NCI-H1930 (cell line): ENCODE measurements at places on chromosomes 2 and 18.

DNA sequence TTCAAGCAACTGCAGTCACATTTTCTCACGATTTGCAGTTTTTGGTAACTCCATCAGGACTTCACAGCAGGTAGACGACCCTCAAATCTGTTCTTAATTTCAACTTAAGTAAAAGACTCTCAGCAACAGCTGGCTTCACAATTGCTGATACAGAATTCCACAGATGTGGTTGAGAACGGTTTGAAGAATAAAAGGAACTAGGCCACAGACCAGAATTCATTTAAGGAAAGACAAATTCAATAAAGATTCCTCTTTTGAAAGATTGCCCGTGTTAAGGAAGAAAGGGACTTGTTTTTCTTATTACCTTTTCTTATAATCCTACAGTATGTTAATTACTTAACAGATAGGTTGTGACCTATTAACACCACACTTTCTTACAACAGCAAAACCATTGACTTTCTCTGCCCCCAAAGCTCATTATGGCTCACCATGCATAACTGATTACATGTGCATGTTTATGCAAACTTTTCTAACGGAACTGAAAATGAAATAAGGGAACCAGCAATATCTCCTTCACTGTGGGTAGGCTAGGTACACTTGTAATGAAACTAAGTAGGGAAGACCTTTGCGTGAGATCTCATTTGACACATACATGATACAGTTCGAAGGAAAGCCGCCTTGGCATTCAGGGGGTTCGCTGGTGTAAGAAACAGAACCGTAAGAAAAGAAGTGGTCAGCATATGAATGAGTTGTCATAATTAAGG lies 4.7 kb upstream of the ZNF516 start:
- no peak for DNase-seq

GRCh38 chr18:63336366-63337099 lies 17.0 kb upstream of the BCL2 start:
- DNase-seq: no peak

DNA sequence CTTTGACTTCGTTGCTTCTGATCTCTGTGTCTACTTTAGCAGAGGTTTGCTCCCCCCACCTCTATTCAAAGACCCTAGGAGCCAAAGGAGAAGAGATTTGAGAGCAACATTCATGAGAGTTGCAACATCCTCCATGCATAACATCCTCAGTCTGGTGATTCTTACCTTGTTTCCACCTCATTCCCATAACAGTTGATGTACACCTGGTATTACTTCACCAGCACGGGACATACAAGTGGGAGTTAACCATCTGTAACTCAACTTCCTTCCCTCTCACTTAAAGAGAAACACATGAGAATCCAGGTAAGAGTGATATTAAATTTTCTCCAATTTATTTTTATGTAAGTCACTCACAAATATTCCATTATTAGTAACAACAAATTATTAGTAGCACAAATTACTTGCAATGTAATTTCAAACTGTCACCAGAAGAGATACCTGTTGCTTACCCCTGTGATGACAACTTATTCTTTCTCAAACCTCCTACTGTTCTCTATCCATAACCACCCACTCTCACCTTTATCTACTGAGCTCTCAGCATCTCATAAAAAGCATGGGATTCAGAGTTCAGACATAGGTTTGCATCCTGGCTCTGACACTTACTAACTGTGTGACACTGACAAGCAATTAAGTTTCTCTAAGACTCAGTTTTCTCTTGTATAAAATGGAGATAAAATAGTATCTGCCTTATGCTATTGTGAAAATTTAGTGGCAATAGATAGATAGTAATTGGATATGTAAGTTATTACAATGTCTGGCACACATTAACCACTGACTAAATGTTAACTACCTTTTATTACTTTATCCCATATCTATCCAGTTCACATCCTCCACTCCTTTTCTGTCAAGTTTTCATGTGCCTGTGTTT lies 184.6 kb upstream of the SRD5A2 start:
- DNase-seq: no peak

- no peak for DNase-seq
Measured at GRCh38 chr2:28452534-28453081, 43.3 kb upstream of the PLB1 start.

DNA sequence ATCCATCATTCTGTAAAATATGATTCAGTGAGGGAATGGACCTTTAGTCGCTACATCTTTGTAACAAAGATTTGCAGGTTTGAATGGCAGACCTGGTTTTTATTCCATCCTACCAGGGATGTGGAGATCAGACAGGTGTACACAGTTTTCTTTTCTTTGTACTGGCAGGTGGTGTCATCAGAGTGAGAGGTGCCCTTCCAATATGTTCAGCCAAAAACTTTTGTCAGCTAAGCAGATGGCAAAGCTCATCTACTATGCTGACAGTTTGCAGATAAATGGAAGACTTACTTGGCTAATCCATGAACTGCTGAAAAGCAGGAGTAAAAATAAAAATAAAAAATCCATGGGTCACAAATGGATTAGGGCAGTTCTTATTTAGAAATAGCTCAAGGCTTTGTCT lies 185.5 kb upstream of the DOK6 start:
- DNase-seq: peak; percentile 57

GRCh38 chr18:10477863-10478260 lies 23.4 kb downstream of the APCDD1 start:
- no peak for DNase-seq

DNA sequence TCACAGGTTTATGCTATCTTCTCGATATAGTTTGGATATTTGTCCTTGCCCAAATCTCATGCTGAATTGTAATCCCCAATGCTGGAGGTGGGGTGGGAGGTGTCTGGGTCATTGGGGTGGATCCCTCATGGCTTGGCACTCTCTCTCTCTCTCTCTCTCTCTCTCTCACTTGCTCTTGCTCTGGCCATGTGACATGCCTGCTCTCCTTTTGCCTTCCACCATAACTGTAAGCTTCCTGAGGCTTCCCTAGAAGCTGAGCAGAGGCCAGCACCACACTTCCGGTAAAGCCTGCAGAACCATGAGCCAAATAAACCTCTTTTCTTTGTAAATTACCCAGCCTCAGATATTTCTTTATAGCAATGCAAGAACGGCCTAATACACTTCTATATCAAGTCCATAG lies 41.3 kb upstream of the PGAP1 start:
- no peak for DNase-seq

GRCh38 chr2:215660687-215661086 lies 224.8 kb upstream of the FN1 start:
- no peak for DNase-seq

- no peak for DNase-seq
Measured at GRCh38 chr2:158685646-158686045, 109.5 kb upstream of the DAPL1 start.

DNA sequence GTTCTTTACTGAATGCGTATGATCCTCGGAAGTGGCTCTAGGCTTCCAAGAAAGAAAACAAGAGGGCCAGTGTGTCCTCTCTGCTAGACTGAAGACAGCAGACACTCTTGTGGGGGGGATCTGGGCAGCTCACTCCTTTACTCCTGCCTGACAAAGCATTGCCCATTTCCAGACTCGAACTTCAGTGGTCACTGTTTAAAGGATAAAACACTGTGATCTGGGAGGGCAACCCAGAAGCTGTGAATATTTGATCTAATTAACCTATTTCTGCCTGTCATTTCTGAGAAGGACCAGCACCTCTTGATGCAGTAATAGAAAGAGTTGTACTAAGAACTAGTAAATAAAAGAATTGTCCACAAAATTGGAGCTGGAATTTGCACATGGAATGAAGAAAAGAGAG lies 24.5 kb upstream of the CCDC68 start:
- DNase-seq: no peak

DNA sequence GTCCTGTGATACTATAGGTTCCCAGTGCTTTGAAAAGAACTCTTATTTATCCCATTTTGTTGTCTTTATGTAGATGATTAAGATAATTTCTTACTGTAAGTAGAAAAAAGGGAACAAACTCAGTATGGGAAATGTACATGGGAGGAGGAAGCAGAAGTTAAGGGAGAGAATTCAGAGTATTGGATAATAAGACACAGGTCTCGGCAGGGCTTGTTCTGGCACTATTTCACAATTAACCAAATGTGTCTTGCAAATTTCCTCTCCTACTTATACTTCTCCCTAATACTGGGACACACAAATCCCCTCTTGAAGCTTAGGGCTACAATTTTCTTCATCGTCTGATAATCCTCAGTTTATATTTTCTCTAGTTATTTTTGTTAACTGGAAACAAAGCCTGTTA lies 744.0 kb downstream of the ADCYAP1 start:
- DNase-seq: no peak

- no peak for DNase-seq
Measured at GRCh38 chr2:215451012-215451756, 15.3 kb upstream of the FN1 start.

- DNase-seq: no peak
Measured at GRCh38 chr2:79162132-79162531, 2.6 kb upstream of the REG3A start.

DNA sequence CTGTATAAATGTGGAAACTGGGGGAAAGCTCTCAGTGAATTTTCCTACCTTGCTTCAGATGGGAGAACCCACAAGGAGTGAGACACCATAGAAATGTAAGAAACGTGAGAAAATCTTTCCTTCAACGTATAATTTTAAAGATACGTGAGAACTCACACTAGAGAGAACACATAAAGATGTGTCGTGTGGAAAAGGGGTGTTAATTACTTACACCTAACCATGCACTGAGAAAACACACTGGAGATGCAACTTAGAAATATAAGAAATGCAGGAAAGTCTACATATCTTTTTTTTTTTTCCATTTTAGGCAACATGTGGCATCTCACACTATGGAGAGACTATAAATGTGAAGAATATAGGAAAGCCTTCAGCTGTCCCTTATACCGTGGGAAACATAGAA lies 352.9 kb upstream of the NETO1 start:
- DNase-seq: no peak

DNA sequence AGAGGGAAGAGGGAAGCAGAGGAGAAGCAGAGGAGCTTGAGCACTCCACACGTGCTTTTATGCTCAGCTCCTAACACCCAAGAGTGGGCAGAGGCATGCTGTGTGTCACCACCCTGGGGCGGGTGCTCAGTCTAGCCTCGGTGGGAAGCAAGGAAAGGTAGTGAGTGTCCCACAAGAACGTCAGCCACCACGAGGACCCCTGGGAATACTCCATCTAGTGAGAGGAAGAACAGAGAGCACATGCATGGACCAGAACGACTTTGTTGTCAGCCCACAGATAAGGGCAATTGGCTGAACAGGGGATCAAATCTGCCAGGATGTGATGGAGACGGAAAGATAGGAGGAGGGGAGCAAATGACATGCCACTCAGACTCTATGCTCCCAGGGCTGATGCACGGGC lies 83.4 kb downstream of the XDH start:
- no peak for DNase-seq

- no peak for DNase-seq
Measured at GRCh38 chr18:74632856-74633255, 35.2 kb downstream of the ZNF407 start.

GRCh38 chr18:45379903-45380302 lies 235.4 kb upstream of the SLC14A2 start:
- no peak for DNase-seq

DNA sequence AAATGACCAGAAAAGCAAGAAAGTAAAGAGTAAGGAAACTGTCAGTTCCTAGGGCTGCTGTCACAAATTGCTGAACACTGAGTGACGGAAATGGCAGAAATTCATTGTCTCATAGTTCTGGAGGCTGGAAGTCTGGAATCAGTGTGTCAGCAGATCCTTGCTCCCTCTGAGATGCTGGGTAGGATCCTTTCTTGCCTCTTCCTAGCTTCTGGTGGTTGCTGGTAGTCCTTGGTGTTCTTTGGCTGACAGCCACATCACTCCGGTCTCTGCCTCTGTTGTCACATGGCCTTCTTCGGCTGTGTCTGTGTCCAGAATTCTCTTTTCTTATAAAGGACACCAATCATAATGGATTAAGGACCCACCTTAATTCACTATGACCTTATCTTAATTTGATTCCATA lies 21.9 kb downstream of the PLEKHB2 start:
- DNase-seq: no peak

DNA sequence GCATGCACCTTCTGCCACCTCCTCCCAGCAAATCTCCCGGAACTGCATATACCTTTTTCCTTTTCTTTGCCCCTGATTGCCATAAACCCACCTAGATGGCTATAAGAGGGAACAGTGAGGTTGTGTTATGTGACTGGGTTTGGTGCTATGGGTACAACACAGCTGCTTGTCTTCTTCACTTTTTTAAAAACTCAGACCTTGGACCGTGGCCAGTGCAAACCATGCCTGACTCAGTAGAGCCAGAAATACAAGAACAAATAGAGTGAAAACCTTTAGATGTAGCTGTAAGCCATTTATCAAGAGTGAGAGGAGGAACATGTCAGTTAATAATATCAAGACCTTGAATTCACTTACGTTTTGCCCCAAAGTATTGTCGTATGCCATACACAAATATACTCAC lies 267.4 kb upstream of the CHAC2 start:
- DNase-seq: no peak

- no peak for DNase-seq
Measured at GRCh38 chr2:138084206-138084605, 119.9 kb downstream of the HNMT start.

GRCh38 chr2:200373231-200373630 lies 66.7 kb downstream of the SPATS2L start:
- DNase-seq: no peak

- no peak for DNase-seq
Measured at GRCh38 chr18:11526675-11527074, 82.7 kb upstream of the SLC35G4 start.

DNA sequence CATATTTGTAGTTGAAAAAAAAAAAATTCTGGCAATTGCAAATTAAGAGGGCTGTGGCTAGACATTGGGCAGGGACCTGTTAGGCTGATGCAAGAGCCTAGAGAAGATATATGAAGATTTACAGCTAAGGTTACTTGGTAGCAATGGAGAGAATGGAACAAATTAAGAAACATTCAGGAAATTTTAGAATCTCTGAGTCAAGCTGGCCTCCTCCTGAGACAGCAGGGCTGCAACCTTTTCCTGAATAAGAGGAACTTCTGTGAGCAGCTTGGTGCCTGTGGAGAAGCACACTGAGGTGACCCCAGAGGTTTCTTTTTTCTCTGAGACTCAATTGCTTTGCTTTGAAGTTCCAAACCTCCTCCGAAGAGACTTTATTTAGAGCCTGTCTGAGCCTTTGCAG lies 118.6 kb upstream of the LRATD1 start:
- no peak for DNase-seq

GRCh38 chr18:43534511-43534910 lies 257.2 kb upstream of the SYT4 start:
- DNase-seq: no peak

- no peak for DNase-seq
Measured at GRCh38 chr2:187169864-187170263, 278.2 kb downstream of the CALCRL start.

- DNase-seq: no peak
Measured at GRCh38 chr18:44836263-44836662, 155.6 kb downstream of the SETBP1 start.

DNA sequence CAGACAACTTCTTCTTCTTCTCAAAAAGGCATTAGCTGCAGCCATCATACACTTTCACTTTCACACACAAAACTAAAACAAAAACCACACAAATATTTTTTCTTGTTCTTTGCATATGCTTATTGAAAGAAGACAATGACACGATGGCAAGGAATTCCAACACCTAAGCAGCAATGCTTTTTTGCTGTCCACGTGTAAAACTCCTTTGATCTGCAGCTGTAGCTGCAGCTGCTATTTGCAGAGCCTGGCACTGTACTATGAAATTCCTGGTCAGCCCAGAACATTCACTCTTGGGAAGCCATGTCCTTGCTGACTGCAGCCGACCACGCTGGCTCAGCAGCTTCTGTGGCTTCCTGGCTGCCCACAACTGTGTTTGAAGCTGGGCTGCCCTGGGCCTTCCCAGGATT lies 316.2 kb downstream of the CDH2 start:
- peak; percentile 29 for DNase-seq

GRCh38 chr2:189150033-189150432 lies 29.5 kb downstream of the COL5A2 start:
- DNase-seq: peak; percentile 77

- no peak for DNase-seq
Measured at GRCh38 chr2:226366920-226367319, 432.7 kb downstream of the IRS1 start.
